GM06990 (cell line): ENCODE measurements at places on chromosomes 5 and 9.

DNA sequence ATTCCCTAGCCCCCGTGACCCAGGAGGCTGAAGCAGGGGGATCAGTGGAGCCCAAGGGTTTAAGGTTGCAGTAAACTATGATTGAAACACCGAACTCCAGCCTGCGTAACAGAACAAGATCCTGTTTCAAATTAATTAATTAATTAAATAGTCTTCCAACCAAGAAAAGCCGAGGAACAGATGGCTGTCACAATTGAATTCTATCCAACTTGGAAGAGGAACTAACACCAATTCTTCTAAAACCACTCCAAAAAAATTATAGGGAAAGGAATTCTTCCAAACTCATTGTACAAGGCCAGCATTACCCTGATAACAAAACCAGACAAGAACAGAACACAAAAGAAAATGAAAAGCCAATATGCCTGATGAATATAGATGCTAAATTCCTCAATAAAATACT lies 43.4 kb upstream of the RGS7BP start:
- DNase-seq, result no peak

DNA sequence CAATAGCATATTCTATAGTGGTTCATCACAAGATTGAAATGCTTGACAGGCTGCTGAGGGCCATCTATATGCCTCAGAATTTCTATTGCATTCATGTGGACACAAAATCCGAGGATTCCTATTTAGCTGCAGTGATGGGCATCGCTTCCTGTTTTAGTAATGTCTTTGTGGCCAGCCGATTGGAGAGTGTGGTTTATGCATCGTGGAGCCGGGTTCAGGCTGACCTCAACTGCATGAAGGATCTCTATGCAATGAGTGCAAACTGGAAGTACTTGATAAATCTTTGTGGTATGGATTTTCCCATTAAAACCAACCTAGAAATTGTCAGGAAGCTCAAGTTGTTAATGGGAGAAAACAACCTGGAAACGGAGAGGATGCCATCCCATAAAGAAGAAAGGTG lies 43.8 kb downstream of the GCNT1 start:
- DNase-seq, result no peak

GRCh38 chr9:35510754-35511428 lies 21.0 kb downstream of the RUSC2 start:
- no peak for DNase-seq

GRCh38 chr9:94984891-94985476 lies 258.5 kb downstream of the AOPEP start:
- DNase-seq, result no peak

DNA sequence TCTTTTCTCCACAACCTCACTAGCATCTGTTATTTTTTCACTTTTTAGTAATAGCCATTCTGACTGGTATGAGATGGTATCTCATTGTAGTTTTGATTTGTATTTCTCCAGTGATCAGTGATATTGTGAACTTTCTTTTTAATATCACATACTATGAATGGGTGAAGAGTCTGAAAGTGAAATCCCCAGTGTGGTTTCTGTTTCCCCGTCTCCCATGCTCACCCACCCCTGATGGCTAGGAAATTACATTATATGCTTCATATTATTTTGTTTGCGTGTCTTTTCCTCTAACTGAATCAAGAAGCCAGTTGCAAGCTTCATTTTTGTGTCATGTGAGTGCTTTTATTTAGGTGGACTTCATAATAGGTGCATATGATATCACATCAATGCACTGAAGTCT lies 171.1 kb downstream of the ARHGAP26 start:
- no peak for DNase-seq

GRCh38 chr5:144395704-144396103 lies 225.0 kb downstream of the KCTD16 start:
- DNase-seq, result no peak

DNA sequence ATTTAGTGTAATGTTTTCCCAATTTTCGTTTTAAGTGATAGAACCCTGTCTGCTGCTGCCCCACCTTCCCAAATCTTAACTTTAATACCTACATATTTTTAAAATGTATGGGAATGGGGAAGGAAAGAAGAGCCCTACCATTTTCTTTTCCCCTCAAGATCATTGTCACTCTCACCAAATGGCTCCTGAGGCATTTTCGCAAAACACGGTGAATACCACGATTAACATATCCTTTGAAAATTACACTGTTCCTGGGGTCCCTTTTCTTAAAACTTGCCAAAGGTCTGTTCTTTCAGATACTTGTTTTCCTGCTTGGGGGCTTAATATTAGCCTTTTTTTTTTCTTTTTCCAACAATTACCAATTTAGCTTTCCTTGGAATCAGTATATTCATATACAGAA lies 36.1 kb downstream of the CERT1 start:
- DNase-seq, result no peak

GRCh38 chr9:79610791-79611614 lies 39.2 kb downstream of the TLE4 start:
- DNase-seq, result peak; percentile 8

- no peak for DNase-seq
These were observed 5.2 kb downstream of the FGF1 start for GRCh38 chr5:142680605-142681259.

DNA sequence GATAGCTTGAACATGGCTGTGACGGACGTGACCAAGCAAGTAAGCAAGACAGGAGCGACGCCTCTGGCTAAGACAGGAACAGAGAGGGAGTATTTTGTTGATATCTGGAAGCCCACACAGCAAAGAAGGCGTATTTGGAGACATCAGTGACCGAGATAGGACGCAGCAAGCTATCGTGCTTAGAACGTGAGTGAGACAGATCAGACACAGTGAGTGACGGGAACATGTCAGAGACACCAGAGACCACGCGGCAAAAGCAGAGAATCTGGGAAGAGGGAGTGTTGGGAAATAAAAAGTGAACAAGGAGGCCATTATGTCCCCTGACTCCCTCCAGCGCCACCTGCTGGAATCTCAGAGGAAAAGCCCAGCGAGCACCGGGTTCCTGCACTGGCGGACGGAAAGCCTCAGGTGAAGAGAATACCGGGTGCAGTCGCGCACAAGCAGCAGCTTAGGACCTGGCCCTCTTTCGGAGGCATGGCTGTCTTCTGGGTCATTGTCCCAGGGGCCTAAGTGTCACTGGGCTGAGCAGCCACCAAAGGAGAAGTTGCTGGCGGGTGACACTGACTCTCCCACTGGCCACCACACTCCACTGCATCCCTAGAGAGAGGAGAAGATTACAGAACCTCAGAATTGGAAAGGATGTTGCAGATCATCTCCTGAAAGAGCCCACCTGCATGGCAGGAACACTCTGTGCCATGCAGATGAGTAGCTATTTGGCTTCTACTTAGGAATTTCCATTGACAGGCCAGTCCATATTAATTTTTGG lies 99.1 kb downstream of the FBXO38 start:
- peak; percentile 25 for DNase-seq

GRCh38 chr9:94920420-94921091 lies 194.1 kb downstream of the AOPEP start:
- DNase-seq, result no peak

GRCh38 chr9:133393399-133393798 lies 17.2 kb downstream of the STKLD1 start:
- no peak for DNase-seq

- DNase-seq, result no peak
These were observed 205.0 kb upstream of the DAPK1 start for GRCh38 chr9:87292449-87293191.
